ENCODE measurements at places on chromosomes 13 and 19.
A peak's percentile ranks its signal among the peaks of the same experiment; 100 is the strongest.

GRCh38 chr19:49746206-49746958 lies 16.7 kb downstream of the TSKS start:
- peak; percentile 16 for DNase-seq

GRCh38 chr19:5498830-5499550 lies 43.8 kb downstream of the ZNRF4 start:
- DNase-seq = peak; percentile 22

GRCh38 chr19:16688084-16688483 lies 27.1 kb downstream of the TMEM38A start:
- no peak for DNase-seq

GRCh38 chr13:73480779-73481559 lies 422.2 kb downstream of the KLF5 start:
- no peak for DNase-seq

All from neural crest cell (in vitro differentiated cells).